ENCODE measurements at places on chromosomes 13 and 19.

- no peak for DNase-seq
These were observed at the start of gene SOX21 for GRCh38 chr13:94712287-94712811. SOX21 (minus strand) TSS chr13:94712545; CDS start chr13:94712049, 496 bp downstream.

DNA sequence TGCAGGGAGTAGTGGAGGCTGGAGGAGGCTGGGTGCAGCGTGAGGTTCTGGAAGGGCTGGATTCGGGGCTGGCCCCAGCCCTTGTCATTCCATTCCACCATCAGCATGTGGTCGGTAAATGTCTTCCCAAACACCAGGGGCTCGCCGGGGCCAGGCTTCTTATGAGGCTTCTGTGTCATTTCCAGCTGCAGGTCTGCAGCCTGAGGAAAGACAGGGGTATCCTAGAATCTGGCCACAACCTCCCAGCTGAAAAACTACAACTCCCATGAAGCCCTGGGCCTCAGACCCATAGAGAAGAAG is 4.4 kb downstream of the BCAT2 start:
- DNase-seq, result no peak

DNA sequence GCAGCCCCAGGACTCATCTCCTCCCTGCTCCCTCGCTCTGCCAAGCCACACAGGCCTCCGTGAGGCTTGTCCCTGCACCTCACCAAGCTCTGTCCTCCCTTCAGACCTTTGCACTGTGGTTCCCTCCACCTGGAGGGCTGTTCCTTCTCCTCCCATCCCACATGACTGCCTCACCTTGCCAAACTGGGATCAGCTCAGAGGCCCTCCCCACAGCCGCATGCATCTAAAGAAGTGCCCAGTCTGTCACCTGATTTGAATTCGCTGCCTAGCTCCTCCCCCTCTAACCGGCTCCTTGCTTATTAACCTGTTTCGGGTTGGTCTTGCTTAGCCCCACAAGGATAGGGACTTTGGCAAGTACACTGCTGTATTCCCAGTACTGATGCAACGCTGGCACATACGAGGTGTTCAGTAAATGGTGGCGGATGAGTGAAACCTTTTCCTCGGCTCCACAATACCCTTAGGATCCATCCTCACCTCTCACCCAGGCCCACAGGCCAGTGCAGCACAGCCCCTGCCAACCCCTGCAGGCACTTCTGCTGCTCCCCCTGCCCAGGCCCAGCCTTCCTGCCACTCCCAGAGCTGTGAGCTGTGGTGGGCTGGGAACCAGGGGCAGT is 4.4 kb downstream of the AKT2 start:
- DNase-seq, result no peak

- peak; percentile 41 for DNase-seq
These were observed 9.9 kb downstream of the RANBP3 start for GRCh38 chr19:5967994-5968430.
